AML-193 (cell line): ENCODE measurements at places on chromosomes 7 and 10.
A peak's percentile ranks its signal among the peaks of the same experiment; 100 is the strongest.

- DNase-seq, result no peak
These were observed 922 bp upstream of the MYO1G start for GRCh38 chr7:44979481-44980392.

DNA sequence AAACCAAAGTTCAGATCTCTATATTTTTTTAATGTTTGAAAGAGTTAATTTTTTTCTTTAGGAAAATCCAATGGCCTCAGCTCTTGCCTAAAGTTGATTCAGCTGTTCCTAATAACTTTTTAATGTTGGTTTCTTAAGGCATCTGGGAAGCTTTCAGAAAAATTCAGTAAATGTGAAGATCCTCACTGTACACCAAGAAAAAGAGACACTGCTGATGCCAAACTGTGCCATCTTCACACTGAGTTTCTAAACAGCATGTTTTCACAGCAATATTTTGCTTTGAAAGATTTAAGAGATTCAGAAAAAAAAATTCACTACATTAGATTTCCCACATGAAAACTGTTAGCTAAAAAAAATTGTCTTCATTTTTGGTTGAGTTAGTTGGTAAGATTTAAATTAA is 249.4 kb downstream of the NEBL start:
- no peak for DNase-seq

- no peak for DNase-seq
These were observed 29.5 kb upstream of the SLC29A3 start for GRCh38 chr10:71289421-71290130.

DNA sequence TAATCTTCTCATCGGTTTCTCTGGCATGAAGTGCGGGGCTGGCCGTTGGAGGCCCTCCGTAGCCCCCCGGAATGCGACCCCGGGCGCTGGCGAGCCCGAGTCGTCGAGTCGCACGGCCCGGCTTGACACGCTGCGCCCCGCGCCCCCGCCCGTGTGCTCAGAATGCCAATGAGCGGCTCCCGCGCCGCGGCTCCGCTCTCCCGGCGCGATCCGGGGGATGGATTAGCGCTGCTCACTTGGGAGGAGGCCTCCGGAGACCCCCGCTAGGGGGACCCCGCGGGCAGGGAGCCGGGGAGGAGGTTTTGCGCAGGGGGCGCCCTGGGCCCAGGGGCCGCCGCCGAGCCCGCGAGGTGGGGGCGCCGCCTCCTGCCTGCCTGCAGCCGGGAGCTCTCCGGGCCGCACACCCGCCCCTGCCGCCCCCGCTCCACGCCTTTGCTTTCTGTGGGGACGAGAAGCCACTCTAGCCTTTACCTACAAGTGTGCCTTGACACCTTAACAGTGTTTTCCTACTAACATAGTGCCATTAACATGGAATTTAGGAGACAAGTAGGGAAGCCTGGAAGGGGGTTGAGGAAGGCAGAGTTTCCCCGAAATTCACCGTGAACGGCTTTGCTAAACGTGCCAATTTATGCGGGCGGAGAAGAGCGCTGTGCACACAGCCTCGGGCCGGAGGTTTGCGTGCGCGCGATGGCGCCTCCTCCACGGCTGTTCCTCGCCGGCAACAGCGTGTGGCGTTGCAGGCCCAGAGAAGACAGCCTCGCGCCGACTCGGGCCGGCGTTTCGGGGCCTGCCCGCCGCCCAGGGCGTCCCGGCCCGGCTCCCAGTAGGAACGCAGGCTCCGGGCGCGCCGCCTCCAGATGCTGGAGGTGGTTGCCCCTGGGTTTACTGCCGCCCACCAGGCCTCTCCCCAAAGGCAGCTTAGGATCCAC is 7.1 kb downstream of the SHH start:
- peak; percentile 54 for DNase-seq

DNA sequence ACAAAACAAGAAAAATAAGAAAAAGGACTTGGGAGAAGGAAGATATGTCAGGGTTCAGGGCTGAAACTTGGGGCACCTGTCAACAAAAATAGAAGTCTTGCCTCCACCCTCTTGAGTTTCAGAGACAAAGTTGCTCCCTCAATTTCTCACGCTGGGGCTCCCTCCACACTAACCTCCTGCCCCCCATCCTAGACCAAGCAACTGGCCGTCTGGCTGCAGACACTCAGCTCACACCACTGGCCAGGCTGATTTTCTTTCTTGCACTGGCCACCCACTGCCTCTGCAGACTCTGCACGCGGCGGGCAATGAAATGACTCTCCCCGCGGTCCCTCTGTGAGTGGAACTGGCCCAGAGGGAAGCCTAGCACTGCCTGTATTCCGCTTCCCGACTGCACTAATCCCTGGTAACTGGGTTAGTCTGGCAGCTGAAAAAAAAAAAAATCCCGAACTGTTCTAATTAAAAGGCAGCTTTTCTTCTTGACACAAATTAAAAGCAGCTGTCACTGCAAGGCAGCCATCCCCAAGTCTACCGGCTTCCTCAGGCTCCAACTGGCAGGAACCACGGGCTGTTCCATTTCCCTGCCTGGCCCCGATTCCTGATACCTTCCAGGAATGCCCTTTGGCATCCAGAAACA is 83.5 kb downstream of the SPDYE5 start:
- DNase-seq, result no peak

DNA sequence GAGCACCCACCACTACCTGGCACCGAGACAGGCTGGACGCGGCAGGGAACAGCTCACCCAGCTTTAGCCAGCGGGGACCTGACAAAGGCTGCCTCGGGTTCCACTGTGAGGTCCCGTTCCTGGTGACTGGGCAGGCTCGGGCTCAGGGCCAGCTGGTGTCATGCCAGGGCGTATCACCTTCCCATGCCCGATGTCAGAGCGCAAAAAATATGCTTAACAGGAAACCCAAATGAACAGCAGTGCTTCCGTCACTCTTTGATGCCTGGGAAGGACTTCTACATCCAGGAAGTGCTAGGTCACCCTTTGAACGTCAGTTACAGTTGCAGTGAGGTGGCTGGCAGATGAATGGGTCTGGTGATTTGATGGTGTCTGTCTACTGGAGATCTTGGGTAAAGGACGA is 106.0 kb downstream of the ADARB2 start:
- DNase-seq, result no peak

DNA sequence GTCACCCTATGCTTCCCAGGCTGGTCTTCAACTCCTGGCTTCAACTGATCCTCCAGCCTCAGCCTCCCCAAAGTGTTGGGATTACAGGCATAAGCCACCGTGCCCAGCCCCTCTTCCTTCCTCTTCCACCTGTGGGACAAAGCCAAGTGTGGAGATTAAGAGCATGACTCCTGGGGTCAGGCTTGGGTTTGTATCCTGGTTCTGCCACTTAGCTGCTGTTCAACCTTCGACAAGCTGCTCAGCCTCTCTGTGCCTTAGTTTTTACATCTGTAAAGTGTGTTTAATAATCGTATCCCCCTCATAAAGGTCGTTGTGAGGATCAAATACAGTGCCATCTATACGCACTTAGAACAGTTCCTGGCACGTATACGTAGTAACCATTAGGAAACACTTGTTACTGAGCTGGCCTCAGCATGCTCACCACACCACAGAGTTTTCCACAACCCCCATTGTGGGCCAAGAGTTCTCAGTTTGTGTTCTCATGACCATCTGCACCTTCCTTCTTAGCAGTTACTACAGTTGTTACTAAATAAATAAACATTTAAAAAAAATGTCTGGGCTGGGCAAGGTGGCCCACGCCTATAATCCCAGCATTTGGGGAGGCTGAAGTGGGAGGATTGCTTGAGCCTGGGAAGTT is 140.5 kb upstream of the BTBD16 start:
- no peak for DNase-seq

DNA sequence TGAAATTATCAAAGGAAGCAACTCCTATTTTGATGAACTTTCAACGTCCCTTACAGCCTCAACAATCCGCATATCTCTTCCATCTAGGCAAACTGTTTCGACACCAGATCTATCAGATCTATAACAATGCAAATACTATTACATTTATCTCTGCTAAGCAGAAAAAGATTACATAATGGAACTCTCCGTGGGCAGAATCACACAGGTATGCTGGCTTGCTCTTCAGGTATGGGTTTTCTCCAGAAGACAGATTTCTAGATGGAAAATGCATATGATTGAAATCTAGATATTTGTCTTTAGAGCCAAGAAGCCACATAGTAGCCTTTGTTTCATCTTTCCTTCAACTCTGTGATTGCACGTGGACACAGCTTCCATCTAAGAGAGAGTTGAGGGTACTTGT is 38.6 kb downstream of the ADAM12 start:
- DNase-seq, result no peak

- peak; percentile 15 for DNase-seq
These were observed 30.2 kb upstream of the IKZF1 start for GRCh38 chr7:50274361-50274760.

- DNase-seq, result no peak
These were observed 254.8 kb upstream of the ZMIZ1 start for GRCh38 chr10:78813998-78814399.

- no peak for DNase-seq
These were observed 1.3 kb downstream of the PTN start for GRCh38 chr7:137342265-137342664.

DNA sequence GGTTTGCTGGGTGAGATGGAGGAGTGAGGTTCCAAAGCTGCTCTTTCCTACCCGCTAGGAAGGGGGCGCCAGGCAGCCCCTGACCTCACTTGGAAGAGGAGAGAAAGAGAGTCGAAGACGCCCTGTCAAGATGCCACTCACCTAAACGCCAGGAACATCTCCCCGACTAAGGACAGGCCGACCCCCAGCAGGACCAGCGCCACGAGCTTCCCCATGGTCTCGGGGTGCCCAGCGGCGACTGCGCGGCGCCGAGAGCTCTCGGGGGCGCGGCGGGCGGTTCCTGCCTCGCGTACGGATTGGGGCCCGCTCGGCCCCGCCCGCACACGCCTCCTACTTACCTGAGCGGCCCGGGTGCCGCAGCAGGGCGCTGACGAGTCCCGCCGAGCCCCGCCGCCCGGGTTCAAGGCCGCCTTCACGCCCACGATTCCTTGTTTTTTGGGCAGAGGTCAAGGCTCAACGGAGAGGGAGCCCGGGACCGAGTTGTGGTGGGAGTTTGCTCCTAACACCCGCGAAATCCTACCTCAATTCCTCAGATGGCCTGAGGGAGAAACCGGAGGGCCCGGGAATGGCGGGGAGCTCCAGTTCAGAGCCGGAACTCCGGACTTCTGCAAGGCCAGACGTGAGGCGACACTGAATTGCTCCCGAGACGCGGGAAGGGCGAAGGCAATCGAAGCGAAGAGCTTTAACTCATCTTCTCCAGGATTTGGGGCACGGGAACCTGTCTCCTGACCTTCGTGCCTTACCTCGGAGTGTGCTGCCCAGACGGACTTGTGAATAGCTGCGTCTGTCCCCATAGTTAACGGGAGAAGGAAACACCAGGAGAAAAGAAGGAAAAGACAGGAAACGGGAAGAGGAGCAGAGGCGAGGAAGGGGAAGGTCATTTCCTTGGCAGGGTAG is at the start of gene PON3:
PON3 (minus strand) TSS at position 240 of the 897 bp plus-strand sequence; CDS start at position 215, 25 bp downstream.
- DNase-seq, result no peak
